ENCODE measurements at places on chromosomes 3 and 15.

DNA sequence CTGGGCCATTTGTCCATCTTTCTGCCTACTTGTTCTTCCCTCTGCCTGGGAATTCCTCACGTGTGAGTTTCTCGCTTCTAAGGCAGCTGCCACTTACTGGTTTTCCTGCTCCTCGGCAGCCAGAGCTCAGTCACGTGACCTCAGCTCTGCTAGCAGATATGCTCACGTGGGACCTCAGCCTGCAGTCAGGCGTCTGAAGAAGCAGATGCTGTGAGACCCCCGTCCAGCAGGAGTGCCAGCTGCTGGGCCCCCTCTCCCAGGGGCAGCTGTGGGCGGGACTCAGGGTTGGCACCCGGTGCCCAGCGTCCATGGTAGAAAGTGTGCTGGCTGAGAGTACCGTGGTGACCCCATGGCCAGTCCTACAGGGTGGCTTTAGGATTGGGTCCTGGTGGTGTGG lies 161.3 kb upstream of the TLE3 start:
- DNase-seq, result peak; percentile 17

DNA sequence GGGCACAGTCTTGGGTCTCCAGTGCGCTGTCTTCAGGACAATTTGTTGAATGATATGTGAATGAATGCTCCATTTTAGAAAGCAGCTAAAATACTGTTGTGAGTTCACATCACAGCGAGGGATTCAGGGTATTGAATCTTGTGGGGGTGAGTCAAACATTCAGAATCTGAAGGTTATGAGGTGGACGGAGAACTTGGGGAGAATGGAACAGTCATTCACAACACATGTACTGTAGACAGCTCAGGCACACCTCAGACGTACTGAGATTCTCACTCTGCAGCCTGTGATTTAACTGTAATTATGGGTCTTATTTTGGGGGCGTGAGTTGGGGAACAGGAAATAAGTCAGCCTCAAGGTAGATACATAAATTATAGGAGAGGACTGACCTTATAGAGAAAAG lies 13.9 kb downstream of the CRYBG3 start:
- no peak for DNase-seq

DNA sequence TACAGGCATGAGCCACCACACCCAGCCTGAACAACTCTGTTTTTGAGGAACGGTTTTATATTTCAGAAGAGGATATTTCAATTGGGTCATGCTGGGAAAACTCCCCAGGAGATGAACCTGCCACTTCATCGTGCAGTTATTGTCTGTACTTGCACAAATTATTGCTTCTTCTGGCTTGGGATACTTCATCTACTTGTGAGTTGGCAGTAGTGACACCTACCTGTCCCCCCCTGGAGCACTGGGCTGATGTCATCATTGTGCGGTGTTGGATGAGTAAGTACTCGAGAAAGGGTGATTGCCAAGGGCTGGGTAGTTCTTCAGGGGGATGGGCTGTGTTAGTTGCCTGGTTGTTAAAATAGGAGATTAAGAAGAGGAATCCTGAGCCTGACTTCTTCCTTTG lies 85.1 kb upstream of the SAMMSON start:
- no peak for DNase-seq

DNA sequence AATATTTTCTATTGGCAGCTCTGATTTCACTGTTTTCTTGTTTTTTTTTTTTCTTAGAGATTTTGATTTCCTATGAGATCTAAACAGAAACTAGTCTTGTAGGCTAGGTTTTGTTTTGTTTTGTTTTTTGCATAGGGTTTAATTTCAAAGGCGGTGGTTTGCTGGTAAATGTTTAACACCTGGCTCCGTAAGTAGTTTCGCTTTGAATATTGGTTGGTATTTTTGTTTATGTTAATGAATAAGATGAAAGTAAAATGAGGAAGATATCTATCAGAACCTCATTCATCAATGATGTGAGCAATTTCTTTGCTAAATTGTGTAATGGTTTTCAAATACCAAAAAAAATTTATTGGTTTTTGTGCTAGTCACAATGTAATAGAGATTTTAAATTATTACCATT lies 39.7 kb upstream of the TM4SF1 start:
- DNase-seq, result peak; percentile 28

DNA sequence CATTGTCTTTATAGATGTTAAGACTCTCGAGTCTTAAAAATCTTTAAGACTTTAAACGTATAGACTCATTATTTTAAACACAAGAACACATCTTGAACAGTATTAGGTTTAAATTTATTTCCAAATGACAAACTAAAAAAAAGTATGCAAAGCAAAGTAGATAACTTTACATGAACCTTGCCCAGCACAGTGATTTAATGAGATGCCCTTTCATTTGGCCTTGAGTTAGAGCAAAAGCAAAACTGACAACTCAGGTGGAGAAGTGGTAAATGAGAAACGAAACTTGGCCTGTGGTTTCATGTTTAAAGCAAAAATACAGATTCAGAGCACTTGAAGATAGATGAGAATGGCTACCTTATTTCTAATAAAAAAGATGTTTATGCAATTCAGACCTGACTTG lies 8.6 kb downstream of the GPR15 start:
- no peak for DNase-seq

DNA sequence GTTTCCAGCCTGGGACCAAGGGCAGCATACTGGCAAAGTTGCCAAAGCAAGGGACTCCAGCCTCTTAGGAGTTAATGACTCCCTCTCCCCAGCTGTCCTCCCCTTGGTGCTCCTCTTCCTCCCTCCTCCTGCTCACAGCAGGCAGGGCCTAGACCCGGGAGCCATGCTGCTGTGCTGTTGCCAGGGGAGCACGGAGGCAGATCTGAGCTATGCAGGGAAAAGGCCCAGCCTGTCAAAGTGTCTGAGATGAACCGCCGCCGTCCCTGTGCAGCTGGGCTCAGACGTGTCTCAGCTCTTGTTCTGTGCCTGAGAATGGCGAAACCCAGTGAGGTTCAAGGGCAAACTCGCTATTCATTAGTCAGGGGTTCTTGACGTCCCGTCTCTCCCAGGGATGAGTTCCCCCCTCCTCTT lies 60.8 kb upstream of the POLG start:
- no peak for DNase-seq

DNA sequence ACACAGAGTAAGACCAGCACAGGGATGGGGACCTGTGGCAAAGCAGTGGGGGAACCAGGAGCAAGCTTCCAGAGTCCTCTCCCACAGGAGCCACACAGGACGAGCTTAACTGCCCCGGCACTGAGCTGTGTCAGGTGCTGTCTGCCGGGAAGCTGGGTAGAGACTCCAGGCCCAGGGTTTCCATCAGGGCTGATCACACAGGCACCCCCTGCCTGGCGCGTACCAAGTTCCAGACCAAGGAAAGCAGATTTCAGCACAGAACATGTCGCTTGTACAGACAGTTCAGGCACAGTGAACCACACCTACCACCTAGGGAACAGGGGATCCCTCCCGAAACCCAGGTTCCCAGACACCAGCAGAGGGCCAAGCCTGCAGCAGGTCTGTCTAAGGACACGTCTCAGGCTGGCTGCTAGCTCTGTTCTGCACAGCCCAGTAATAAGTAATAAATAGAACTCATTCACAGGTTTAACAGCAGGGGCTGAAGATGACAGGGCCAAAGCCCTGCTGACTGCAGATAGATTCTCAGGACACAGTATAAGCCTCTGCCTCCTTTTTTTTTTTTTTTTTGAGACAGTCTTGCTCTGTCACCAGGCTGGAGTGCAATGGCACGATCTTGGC lies 30.2 kb upstream of the OCA2 start:
- DNase-seq, result no peak

DNA sequence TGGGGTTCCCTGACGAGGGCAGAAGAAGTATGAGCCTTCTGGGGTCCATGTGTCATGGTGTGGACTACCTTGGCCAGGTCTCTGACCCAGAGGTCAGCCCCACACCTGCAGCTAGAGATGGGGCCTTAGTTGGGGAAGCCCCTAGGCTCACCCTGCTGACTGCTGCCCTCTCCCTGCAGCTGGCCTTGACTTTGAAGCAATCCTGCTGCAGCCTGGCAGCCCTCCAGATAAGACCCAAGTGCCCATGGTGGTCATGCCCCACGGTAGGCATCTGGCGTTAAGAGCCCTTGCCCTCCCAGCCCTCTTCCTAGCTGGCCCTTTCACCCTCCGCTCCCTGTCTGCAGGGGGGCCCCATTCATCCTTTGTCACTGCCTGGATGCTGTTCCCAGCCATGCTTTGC lies 7.4 kb downstream of the APEH start:
- no peak for DNase-seq

- no peak for DNase-seq
Measured at GRCh38 chr15:90400005-90400758, 12.1 kb downstream of the IQGAP1 start.

DNA sequence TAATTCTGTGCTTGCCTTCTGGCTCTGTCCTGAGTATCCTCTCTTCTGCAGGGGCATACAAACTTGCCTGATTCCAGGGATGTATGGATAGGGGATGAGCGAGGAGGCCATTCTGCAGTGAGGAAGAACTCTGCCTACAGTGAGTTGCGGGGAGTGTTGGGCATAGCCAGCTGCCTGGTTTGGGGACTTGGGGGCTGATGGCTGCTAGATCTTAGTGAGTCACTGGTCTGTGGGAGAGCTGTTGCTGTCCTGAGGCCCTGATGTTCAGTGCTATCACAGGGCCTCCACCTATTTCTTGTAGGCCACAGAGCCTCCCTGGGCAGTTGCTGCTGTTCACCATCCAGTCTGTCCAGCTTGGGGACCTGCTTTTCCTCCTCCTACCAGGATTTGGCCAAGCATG lies 20.3 kb downstream of the CDAN1 start:
- no peak for DNase-seq

- no peak for DNase-seq
Measured at GRCh38 chr3:147380387-147380951, 25.9 kb downstream of the ZIC4 start.

- DNase-seq, result peak; percentile 81
Measured at GRCh38 chr3:69200384-69201068, 78.1 kb upstream of the LMOD3 start.

DNA sequence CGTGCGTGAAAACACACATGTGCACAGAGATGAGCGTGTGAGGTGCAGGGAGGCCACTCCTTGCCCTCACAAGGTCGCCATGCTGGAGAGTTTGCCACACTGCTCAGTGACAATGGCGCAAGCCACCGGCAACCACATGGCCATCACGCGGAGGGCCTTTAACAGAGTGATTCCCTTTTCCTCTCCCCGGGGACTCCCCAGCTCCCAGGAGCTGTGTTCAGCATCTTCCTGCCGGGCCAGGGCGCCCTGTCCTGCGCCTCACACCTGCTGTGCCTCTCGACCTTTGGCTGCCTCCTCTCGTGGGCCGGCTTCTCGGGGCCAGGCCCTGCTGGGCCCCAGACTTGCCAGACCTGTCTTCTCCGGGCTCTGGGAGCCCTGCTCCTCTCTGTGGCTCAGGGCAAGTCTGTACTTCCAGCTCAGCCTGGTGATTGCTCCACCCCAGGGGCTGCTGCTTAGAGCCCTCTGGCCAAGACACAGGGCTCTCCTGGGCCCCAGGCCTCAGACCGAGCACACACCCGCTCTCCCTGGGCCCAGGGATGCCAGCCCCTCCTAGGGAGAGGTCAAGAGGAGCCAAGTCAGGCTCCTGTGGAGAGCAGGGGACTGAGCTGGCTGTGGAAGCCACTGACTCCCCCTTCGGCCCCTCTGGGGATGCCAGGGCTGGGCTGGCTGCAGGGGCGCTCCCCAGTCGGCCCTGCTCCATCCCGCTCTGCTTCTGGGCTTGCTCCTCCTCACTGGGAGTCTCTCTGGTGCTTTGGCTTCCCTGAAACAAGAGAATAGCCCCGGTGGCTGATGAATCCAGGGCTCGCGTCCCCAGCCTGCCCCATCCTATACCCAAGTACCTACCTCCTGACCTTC lies 5.6 kb downstream of the CCDC9B start:
- DNase-seq, result no peak

DNA sequence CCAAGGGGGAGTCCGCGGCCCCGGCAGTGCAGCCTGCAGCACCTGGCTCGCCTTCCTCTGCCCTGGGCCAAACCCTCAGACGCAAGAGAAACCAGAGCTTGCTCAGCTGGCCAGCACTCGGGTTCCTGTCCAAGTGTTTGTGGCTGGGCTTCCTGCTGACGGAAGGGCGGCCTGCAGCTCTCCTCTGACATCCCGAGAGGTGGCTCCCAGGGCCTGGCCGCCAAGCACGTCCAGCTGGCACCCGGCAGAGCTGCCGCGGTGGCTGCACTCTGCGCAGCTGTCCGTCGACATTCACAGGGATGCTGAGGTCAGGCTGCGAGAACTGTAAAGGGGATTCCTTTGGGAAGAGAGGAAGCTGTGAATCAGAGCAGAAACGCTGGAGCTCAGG lies 85.6 kb downstream of the CPN2 start:
- DNase-seq, result no peak

DNA sequence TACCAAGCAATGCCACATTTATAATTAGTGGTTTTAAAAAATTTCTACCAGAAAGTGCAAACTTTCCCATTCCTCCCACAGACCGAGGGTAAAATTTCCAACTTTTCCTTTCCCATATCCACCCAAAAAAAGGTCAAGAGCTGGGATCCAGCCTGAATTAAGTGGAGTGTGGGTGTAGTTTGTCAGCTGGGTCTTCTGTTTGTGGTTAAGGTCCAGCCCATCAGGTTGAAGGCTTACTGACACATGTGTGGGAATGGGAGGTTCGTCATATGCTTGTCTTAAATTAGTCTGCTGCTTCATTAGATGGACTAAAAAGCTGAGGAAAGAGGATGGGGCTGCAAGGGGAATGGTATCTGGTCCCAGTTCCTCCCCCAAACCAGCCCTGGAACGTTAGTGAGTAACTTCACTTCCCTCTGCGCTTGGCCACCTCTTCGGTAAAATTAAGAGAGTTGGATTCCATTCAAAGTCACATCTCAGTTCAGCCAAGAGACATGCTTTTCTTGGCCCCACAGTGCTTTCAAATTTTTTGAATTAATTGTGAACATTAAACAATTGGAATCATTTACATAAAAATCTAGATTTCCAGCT lies 59.0 kb upstream of the PLCL2 start:
- no peak for DNase-seq

GRCh38 chr15:42363487-42363886 lies 4.2 kb downstream of the CAPN3 start:
- no peak for DNase-seq

DNA sequence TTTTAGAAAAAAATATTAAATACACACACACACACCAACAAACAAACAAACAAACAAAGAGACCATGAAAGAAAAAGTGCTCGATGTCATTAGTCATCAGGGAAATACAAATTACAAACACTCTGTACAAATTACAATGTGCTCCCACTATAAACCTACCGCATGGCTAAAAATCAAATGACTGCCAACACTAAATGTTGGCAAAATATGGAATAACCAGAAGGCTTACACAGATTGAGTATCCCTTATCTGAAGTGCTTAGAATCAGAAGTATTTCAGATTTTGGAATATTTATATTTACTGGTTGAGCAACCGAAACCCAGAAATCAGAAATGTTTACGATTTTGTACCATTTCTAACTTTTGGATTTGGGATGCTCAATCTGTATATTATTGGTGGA lies 33.4 kb downstream of the CDV3 start:
- no peak for DNase-seq

Measured in SW480 (cell line).